ENCODE measurements at places on chromosomes 2 and 18.

GRCh38 chr2:174083843-174084458 lies 118.8 kb upstream of the SP3 start:
- DNase-seq: no peak
- H3K27ac ChIP-seq: no peak overlapping the region
- H3K4me3 ChIP-seq: no peak overlapping the region
- no peaks in the 10 kb centered on the region for H3K27me3 ChIP-seq

GRCh38 chr2:56167616-56168562 lies 15.9 kb upstream of the CCDC85A start:
- no peaks in the 10 kb centered on the region for H3K36me3 ChIP-seq
- H3K27me3 ChIP-seq: no peaks in the 10 kb centered on the region
- no peak overlapping the region for H3K27ac ChIP-seq

DNA sequence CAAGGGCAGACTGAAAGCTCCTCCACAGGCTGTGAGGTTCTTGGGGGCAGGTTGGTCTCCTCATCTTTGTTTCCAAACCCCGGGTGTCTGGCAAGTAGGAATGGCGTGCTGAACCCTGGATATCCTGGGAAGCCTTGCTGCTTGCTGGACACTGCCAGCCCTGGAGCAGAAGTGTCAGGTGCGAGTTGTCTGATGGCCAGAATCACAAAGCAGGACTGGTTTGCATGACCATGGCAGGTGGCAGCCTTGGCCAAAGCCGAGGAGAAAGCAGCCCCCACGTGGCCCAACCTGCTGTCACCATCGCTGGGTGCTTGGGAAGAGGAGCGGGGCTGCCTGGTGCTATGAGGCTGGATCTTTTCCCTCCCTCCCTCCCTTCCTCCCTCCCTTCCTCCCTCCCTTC lies 309.5 kb upstream of the HS6ST1 start:
- peaks cover 16% of the 10 kb centered on the region for H3K27me3 ChIP-seq
- H3K4me1 ChIP-seq: peaks cover 13% of the 10 kb centered on the region
- H3K27ac ChIP-seq: no peak overlapping the region
- H3K4me3 ChIP-seq: no peak overlapping the region

DNA sequence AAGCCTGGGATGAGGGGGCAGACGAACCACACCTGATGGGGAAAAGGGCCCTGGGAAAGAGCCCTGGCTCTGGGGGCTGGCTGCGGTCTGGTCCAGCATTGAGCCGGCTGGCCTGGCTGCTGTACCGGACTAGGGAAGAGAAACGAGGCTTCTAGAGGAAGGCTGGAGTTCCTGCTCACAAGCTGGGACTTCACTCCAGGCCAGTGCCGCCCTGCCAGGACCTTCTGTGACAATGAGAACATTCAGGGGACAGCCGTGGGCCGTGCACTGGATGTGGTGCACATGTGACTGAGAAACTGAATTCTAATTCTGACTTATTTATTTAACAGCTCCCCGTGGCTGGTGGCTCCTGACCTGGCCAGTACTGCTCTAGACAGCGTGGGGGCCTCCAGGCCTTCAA lies 269.3 kb downstream of the HDAC4 start:
- H3K36me3 ChIP-seq: peaks cover 93% of the 10 kb centered on the region
- H3K27ac ChIP-seq: no peak overlapping the region
- H3K4me1 ChIP-seq: no peaks in the 10 kb centered on the region
- no peaks in the 10 kb centered on the region for H3K27me3 ChIP-seq
- no peak overlapping the region for H3K4me3 ChIP-seq
- no peak for DNase-seq
